Small intestine (tissue), 16 donors: ENCODE measurements at places on chromosomes 12 and 14. TPM values are rescaled to one million over a fixed set of nuclear protein-coding genes. Genes with fewer than 3 reads are reported as not detected.

The CCDC198 gene
- 1.1 TPM for polyA plus RNA-seq

The GLIPR1L2 gene
- not detected for polyA plus RNA-seq

The AHNAK2 gene
- polyA plus RNA-seq = 6.3 TPM

The INSM2 gene
- not detected for polyA plus RNA-seq

The PRR4 gene
- polyA plus RNA-seq = 4.5 TPM

The C1RL gene
- polyA plus RNA-seq = 77.1 TPM

The KRT78 gene
- polyA plus RNA-seq = 0.54 TPM

The CDK17 gene
- polyA plus RNA-seq = 7.6 TPM

The ACSS3 gene
- polyA plus RNA-seq = 1.4 TPM

The NEMF gene
- 29.1 TPM for polyA plus RNA-seq

The FKBP4 gene
- polyA plus RNA-seq = 31.8 TPM

The BLOC1S1 gene
- polyA plus RNA-seq = 177 TPM

The ANO4 gene
- not detected for polyA plus RNA-seq

The AICDA gene
- polyA plus RNA-seq = 0.62 TPM

The PWP1 gene
- 26.5 TPM for polyA plus RNA-seq

The PLA2G1B gene
- 1.3 TPM for polyA plus RNA-seq

The NTN4 gene
- polyA plus RNA-seq = 45.7 TPM

The TTC9 gene
- 0.99 TPM for polyA plus RNA-seq

The EFS gene
- polyA plus RNA-seq = 0.54 TPM

The ARL1 gene
- 19.0 TPM for polyA plus RNA-seq

The CCDC91 gene
- 12.8 TPM for polyA plus RNA-seq

The ATN1 gene
- 50.6 TPM for polyA plus RNA-seq

The GPD1 gene
- 97.1 TPM for polyA plus RNA-seq

The FOXG1 gene
- not detected for polyA plus RNA-seq

The GLTP gene
- polyA plus RNA-seq = 31.5 TPM

The CLEC2A gene
- not detected for polyA plus RNA-seq

The KRT77 gene
- not detected for polyA plus RNA-seq

The AVPR1A gene
- 1.1 TPM for polyA plus RNA-seq

The RAD51AP1 gene
- polyA plus RNA-seq = 11.9 TPM

The RBM25 gene
- polyA plus RNA-seq = 38.9 TPM

The ITGB7 gene
- 1.8 TPM for polyA plus RNA-seq

The MYL2 gene
- polyA plus RNA-seq = 1.9 TPM

The KRT79 gene
- polyA plus RNA-seq = 0.31 TPM

The GPATCH2L gene
- 23.7 TPM for polyA plus RNA-seq

The DICER1 gene
- polyA plus RNA-seq = 7.3 TPM

The PIWIL1 gene
- not detected for polyA plus RNA-seq

The MORN3 gene
- 3.1 TPM for polyA plus RNA-seq

The CLEC4D gene
- polyA plus RNA-seq = not detected

The PELI2 gene
- 8.1 TPM for polyA plus RNA-seq

The RESF1 gene
- 134 TPM for polyA plus RNA-seq

The OTX2 gene
- not detected for polyA plus RNA-seq

The LUM gene
- polyA plus RNA-seq = 104 TPM

The ZBTB25 gene
- polyA plus RNA-seq = 2.5 TPM

The LRTM2 gene
- polyA plus RNA-seq = not detected

The TPPP2 gene
- 0.10 TPM for polyA plus RNA-seq

The KCNA1 gene
- polyA plus RNA-seq = not detected

The PPP4R4 gene
- 0.13 TPM for polyA plus RNA-seq

The DDN gene
- 0.19 TPM for polyA plus RNA-seq

The MANSC4 gene
- not detected for polyA plus RNA-seq

The KLRC2 gene
- polyA plus RNA-seq = 0.36 TPM

The TM9SF1 gene
- 37.7 TPM for polyA plus RNA-seq

The PTPN21 gene
- 14.3 TPM for polyA plus RNA-seq
